ENCODE measurements at places on chromosomes 16 and 17. TPM values are rescaled to one million over a fixed set of nuclear protein-coding genes. Genes with fewer than 3 reads are reported as not detected.

Gene PTX4
- total RNA-seq: 0.39 TPM

Gene TMEM88
- 0.20 TPM for total RNA-seq

Gene G6PC1
- not detected for total RNA-seq

Gene MMP2
- total RNA-seq: 531 TPM

Gene EVI2B
- total RNA-seq: 1.4 TPM

Gene RNF43
- total RNA-seq: under 0.01 TPM

Gene SLC5A11
- not detected for total RNA-seq

Gene TVP23C
- total RNA-seq: 15.4 TPM

Gene HBM
- not detected for total RNA-seq

Gene CBX2
- 3.5 TPM for total RNA-seq

Gene CCDC144A
- total RNA-seq: 0.59 TPM

Gene OTOP2
- total RNA-seq: not detected

Gene TBC1D3C
- total RNA-seq: not detected

Gene TERB1
- total RNA-seq: not detected

Gene PNPO
- 28.7 TPM for total RNA-seq

Gene CTF1
- 1.1 TPM for total RNA-seq

Gene SHCBP1
- total RNA-seq: 16.2 TPM

Gene MYH8
- not detected for total RNA-seq

Gene TNFRSF13B
- not detected for total RNA-seq

Gene FBXO39
- not detected for total RNA-seq

Gene PSMC5
- 48.9 TPM for total RNA-seq

Gene CCL8
- not detected for total RNA-seq

Gene SNRNP25
- 23.5 TPM for total RNA-seq

Gene TMEM220
- total RNA-seq: 1.1 TPM

Gene SDF2
- 24.2 TPM for total RNA-seq

Gene CD68
- 53.0 TPM for total RNA-seq

Gene TOP3A
- total RNA-seq: 42.4 TPM

Gene OTOA
- total RNA-seq: under 0.01 TPM
